ENCODE measurements at places on chromosomes 12 and 14.

- H3K27me3 ChIP-seq, result no peaks in the 10 kb centered on the region
- no peaks in the 10 kb centered on the region for H3K36me3 ChIP-seq
- H3K4me3 ChIP-seq, result no peak overlapping the region
- no peaks in the 10 kb centered on the region for H3K4me1 ChIP-seq
Observed at GRCh38 chr14:75636100-75636692, 24.5 kb downstream of the ERG28 start.

GRCh38 chr12:7374423-7375144 is 69.4 kb downstream of the CD163L1 start:
- H3K4me3 ChIP-seq, result no peak overlapping the region
- no peaks in the 10 kb centered on the region for H3K36me3 ChIP-seq
- H3K27ac ChIP-seq, result no peak overlapping the region
- no peak for DNase-seq

DNA sequence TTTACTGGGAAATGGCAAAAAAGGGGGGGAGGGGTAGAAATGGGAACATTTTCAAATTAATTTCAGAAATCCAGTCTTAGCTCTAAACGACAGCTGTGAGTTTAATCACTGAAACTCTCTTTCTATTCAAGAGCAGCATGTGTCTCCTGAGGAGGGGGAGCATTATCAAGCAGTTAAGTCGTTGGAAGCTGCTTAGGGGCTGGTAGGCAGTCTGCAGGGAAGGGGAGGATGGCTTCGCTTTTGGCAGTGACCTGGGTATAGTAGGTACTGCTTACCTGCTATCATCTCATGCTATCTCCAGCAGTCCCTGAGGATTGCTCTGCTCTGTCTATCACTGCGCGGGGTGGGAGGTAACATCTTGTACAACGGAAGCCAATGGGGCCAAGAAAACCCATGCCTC is 567.4 kb downstream of the NRXN3 start:
- no peaks in the 10 kb centered on the region for H3K36me3 ChIP-seq
- H3K27me3 ChIP-seq, result no peaks in the 10 kb centered on the region
- no peak for DNase-seq
- no peak overlapping the region for H3K27ac ChIP-seq
- H3K4me3 ChIP-seq, result no peak overlapping the region
- no peaks in the 10 kb centered on the region for H3K4me1 ChIP-seq

GRCh38 chr14:99698642-99699041 is 14.5 kb downstream of the CYP46A1 start:
- no peaks in the 10 kb centered on the region for H3K27me3 ChIP-seq
- no peak for DNase-seq
- no peaks in the 10 kb centered on the region for H3K4me1 ChIP-seq
- H3K4me3 ChIP-seq, result no peak overlapping the region
- H3K27ac ChIP-seq, result no peak overlapping the region
- H3K36me3 ChIP-seq, result no peaks in the 10 kb centered on the region

All from effector memory CD4-positive, alpha-beta T cell (primary cell).